ENCODE measurements at places on chromosomes 12 and 14.

GRCh38 chr12:50283229-50283923, at the start of gene LIMA1:
LIMA1 (minus strand) TSS chr12:50283520; CDS start chr12:50248751, 34,769 bp downstream.
- DNase-seq = peak; percentile 79

GRCh38 chr14:79639613-79640012, 571.7 kb downstream of the DIO2 start:
- DNase-seq = no peak

DNA sequence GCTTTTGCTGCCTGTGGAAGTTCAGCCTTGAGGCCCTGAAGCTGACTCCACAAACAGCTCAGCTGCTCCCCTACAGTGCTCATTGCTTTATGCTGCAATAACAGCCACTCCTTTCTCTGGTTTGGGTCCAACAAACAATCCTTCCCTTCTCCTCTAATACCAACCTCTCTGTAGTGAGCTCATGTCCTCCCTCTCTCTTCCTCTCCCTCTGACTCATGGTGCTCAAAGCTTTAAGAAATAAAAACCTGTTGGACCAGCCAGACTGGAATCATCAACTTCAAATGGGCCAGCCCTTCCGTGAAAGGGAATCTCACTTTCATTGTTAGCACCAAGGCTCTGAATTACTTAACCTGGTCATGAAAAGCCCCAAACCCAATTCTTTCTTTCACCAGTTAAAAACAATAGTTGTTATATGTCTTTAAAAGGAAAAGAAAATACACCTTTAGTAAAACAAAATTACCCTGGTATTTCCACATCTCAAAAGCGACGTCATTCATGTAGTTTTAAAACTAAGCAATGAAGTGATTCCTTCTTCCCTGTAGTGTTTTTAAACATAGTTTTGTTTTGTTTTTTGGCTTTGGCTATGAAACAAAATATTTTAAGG, 126.4 kb downstream of the DUSP6 start:
- peak; percentile 8 for DNase-seq

GRCh38 chr12:130070126-130070611, 92.1 kb upstream of the FZD10 start:
- DNase-seq = peak; percentile 40

GRCh38 chr14:94483729-94484275, 7.8 kb upstream of the SERPINA9 start:
- no peak for DNase-seq

GRCh38 chr14:72682188-72682587, 211.7 kb downstream of the DPF3 start:
- DNase-seq = no peak

- no peak for DNase-seq
These were observed 3.0 kb downstream of the ZNF605 start for GRCh38 chr12:132953163-132953425.

GRCh38 chr14:100104523-100105300, 39.5 kb downstream of the EVL start:
- DNase-seq = no peak

All from tibial nerve (tissue), 4 donors.